ENCODE measurements at places on chromosomes 3 and 15. TPM values are rescaled to one million over a fixed set of nuclear protein-coding genes. Genes with fewer than 3 reads are reported as not detected.

GRCh38 chr3:143529018-143529478 is 319.2 kb downstream of the SLC9A9 start:
- H3K36me3 ChIP-seq = no peaks in the 10 kb centered on the region
- H3K27ac ChIP-seq = no peak overlapping the region
- peaks cover 2% of the 10 kb centered on the region for H3K27me3 ChIP-seq
- H3K4me1 ChIP-seq = peaks cover 4% of the 10 kb centered on the region
- H3K4me3 ChIP-seq = no peak overlapping the region

The NR1I2 gene
- total RNA-seq = not detected

DNA sequence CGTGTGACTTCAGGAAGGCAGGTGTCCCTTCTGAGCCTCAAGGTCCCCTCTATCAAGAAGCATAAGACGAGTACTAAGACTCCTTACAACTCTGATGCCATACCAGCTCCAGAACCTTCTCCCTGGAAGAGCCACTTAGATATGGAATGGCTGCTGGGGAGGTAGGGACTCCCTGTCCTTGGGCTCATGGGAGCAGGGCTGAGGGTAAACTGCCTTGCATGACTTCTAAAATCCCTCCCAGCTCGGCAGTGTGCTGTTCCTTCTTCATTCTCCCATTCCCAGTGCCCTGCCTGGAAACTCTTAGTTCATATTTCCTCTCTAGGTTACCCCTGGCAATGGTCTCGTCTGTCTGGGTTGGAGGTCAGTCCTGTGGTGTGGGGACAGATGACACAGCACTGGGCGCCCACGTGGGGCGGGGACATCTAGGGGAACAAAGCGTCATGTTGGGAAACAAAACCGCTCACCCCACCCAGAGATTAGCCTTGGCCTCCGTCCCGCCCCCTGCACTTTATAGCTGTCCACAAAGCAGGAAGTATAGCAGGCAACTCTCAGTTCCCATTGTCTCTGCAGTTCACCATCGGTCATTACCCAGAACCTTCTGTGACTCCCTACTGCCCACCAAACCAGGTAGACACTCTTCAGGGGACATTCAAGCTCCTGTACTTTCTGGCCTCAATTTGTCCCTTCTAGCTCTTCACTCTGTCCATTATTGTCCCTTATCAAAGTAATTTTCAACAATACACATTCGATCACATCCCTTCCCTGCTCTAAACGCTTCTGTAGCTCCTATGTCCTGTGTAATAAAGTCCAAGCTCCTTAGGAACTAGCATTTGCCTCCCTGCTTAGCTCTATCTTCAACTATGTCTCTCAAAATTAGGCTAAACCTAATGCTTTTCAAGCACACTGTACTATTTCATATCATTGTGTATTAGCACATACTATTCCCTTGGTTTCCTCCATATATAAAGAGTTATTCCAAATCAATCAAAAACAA is 73.8 kb downstream of the IQSEC1 start:
- DNase-seq = no peak
- H3K4me3 ChIP-seq = no peak overlapping the region
- H3K27me3 ChIP-seq = peaks cover 5% of the 10 kb centered on the region
- H3K4me1 ChIP-seq = peaks cover 28% of the 10 kb centered on the region
- H3K36me3 ChIP-seq = no peaks in the 10 kb centered on the region
- no peak overlapping the region for H3K27ac ChIP-seq

The ARHGEF26 gene
- total RNA-seq = 4.4 TPM

DNA sequence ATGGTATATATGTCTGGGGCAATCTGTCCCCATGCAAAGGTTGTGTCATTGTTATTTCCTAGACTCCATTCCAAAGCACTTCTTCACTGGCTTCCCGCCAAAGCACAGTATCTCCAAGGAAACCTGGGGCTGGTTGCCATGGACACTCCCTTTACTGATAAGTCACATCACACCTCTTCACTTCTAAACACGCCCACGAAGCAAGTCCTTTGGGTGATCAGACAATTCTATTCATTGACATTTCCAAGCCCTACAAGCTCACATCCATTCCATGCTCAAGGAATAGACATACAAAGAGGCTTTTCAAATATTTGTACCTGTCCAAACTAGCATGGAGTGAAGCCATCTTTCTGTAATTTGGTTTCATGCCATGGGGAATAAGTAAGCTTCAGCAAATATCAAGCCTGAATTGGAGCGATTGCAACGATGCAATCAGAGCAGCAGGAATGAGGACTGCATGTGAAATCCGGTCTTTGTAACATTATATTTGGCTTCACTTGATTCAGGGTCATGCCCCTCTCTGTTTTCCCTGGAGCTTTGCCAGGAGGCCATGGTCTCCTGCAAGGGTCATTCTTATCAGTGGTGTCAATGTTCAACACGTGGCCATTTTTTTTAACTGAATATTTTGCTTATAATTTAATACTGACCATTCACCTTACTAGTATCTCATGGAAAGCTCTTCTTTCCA is 201.6 kb upstream of the TMC3 start:
- no peaks in the 10 kb centered on the region for H3K27me3 ChIP-seq
- DNase-seq = no peak
- H3K4me3 ChIP-seq = no peak overlapping the region
- no peaks in the 10 kb centered on the region for H3K4me1 ChIP-seq
- H3K27ac ChIP-seq = no peak overlapping the region
